SK-N-SH treated with all-trans-retinoic acid at 6 μM for 48 hours (cell line): ENCODE measurements at places on chromosomes 2 and 18.
A peak's percentile ranks its signal among the peaks of the same experiment; 100 is the strongest.

DNA sequence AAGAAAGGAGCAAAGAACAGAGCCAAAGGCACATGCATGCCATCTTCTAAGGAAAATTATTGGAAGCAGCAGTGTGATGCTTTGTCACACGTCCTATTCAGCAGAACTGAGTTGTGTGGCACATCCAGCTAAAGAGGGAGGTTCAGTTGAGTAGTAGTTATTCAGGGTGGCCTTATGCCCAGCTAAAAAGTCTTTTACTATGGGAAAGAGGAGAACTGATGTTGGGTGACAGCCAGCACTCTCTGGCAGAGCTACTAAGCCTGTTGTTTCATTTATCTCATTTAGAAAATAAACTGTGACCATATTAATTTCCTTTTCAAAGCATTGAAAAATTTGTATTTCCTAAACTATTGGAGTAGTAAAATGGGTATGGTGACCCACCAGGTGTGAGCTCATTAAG, 18.5 kb downstream of the ITGA6 start:
- peak; percentile 5; the same call in 2 of the 3 replicates for ATAC-seq

DNA sequence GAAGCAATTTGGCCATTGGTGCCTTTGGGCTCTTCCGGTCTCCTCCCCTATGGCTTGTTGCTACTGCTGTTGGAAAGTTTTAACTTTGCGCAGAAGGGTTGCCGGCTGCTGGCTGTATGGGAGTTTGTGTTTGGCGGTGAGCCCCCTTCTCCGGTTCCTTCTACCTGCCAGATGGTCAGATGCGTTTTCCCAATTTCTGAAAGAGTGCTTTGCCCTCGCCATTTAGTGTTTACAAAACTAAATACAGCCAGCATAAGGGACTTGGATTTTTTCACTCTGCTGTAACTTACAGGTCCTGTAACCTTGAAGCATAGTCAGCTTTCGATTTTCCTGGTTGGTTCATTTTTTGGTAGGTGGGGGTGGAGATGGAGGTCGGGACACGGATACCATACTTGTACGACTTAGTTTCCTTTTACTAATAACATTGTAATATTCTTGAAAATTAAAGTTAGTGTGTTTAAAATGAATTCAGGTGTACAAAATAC, 604 bp downstream of the COQ10B start:
- ATAC-seq: peak; percentile 74

DNA sequence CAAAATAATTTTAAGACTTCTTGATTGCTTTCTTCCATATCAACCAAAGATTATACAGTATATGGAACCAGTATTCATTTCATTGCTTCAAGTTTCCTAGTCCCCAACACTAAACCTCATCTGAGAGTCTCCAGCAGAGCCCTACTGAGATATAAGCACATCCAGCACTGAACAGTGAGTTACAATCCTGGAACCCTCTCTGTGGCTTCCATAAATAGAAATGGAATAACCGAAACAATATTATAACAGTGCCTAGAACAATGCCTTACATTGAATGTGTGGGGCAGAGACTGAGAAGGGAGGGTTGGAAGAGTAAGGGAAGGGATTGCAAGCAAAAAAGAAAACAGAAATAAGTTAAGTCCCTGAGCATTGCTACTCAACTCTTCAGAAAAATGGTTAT, 18.9 kb downstream of the AAK1 start:
- ATAC-seq: no peak

DNA sequence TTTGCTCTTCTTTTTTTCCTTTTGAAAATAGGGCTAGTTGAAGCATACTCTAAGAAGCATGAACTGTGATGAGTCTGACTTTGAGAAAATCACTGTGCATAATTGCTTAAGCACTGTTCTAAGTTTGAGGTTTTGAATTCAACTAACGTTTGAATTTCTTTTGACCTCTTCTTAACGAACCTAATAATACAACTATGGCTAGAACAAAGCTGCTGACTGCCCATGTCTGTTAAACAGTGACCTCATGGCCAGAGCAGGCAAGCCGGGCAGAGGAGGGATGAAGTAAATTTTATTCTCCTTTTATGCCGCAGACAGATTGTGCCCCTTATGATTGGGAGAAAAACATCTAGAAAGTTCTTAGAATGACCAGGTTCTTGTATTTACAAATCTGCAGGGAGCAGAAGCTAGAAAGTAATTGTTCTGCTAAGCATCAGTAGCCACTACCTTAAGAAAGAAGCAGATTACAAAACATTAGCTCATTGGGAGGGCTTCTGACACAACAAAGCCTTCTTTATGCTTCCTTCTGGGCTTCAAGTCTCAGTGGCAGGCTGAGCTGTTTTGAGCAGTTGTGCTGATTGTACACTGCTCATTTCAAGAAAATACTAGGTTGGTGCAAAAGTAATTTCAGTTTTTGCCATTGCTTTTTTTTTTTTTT, 97.8 kb upstream of the RASGRP3 start:
- ATAC-seq: peak; percentile 43

- no peak for ATAC-seq
Measured at GRCh38 chr2:118750959-118751565, 96.4 kb downstream of the EN1 start.

DNA sequence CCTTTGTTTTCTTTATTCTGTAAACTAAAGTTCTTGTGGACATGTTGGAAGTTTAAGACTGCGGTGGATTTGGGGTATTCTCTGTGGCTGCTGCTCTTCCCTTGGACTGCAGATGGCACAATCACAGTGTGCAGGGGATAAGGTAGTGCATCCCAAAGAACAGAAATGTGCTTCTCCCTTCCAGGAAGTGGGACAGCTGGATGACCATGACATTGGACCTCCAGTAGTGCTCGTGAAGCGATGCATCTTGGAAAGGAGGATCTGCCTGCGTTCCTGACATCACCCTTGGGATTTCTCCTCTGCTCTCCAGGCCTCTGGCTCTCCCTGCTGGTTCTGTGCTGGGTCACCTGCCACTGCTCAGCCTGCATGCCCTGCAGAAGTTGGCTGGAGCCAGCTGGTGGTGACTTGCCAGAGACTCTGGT, 109.9 kb downstream of the SLC4A3 start:
- ATAC-seq: peak; percentile 87
